NCI-H526 (cell line): ENCODE measurements at places on chromosomes 2 and 18.
A peak's percentile ranks its signal among the peaks of the same experiment; 100 is the strongest.

GRCh38 chr2:151727593-151728552 lies 6.4 kb downstream of the NEB start:
- DNase-seq, result no peak

GRCh38 chr2:127362971-127363370 lies 24.8 kb downstream of the MAP3K2 start:
- no peak for DNase-seq

GRCh38 chr2:550860-551567 lies 126.2 kb downstream of the TMEM18 start:
- DNase-seq, result no peak

GRCh38 chr2:220509096-220509757 lies 881.8 kb downstream of the SLC4A3 start:
- no peak for DNase-seq

GRCh38 chr18:49691177-49691608 lies 122.1 kb downstream of the ACAA2 start:
- DNase-seq, result no peak

- peak; percentile 89 for DNase-seq
Measured at GRCh38 chr2:17879137-17879912, 858 bp downstream of the KCNS3 start.

DNA sequence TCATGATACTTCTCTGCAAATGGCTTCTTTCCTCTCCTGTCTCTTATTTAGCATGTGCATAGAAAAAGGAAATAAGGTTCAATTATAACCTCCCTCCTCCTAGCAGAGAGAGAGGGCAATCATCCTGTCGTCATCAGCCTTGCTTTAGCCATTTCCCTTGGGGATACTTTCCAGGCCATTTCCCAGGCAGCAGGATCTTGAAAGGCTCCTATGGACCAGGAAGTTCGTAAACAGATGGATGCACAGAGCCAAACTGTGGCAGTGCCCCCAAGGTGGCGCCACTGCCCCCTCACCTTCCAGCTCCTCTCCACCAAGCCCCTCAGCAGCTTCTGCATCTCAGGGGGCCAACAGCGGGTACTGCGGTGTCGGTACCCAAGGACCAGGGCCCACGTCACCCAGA lies 157.4 kb downstream of the DTNA start:
- DNase-seq, result peak; percentile 45

- no peak for DNase-seq
Measured at GRCh38 chr2:217799563-217800432, 203.0 kb downstream of the TNS1 start.

- peak; percentile 10 for DNase-seq
Measured at GRCh38 chr2:119225105-119225865, 1.7 kb downstream of the STEAP3 start.

DNA sequence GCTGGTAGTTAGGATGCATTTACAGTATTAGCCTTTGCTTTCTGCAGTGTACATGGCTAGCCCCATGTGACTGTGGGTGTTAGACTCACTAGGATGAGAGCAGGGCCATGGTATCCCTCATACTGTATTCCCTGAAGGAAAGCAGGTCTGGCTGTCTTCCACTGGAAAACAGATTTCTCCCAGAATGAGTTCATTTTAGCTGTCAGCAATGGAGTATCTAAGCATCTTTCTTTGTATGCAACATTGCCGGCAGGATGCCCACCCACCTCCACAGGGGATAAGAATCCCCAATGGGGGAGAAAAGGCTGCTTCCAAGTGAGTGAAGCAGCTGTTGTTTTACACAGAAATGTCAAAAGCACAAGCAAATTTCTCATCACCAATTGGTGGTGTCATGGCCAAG lies 142.7 kb upstream of the KLHL14 start:
- DNase-seq, result no peak

GRCh38 chr2:52668724-52669123 lies 1098.9 kb upstream of the CHAC2 start:
- DNase-seq, result no peak

DNA sequence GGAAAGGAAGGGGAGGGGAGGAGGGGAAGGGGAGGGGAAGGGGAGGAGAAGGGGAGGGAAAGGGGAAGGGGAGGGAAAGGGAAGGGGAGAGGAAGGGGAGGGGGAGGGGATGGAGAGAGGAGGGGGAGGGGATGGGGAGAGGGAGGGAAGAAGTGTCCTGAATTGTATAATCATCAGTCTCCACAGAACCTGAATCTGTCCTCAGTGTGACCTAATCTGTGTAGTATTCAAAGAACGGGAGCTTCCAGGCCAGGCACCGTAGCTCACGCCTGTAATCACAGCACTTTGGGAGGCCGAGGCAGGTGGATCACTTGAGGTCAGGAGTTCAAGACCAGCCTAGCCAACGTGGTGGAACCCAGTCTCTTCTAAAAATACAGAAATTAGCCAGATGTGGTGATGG lies 41.1 kb upstream of the CCDC150 start:
- DNase-seq, result no peak

DNA sequence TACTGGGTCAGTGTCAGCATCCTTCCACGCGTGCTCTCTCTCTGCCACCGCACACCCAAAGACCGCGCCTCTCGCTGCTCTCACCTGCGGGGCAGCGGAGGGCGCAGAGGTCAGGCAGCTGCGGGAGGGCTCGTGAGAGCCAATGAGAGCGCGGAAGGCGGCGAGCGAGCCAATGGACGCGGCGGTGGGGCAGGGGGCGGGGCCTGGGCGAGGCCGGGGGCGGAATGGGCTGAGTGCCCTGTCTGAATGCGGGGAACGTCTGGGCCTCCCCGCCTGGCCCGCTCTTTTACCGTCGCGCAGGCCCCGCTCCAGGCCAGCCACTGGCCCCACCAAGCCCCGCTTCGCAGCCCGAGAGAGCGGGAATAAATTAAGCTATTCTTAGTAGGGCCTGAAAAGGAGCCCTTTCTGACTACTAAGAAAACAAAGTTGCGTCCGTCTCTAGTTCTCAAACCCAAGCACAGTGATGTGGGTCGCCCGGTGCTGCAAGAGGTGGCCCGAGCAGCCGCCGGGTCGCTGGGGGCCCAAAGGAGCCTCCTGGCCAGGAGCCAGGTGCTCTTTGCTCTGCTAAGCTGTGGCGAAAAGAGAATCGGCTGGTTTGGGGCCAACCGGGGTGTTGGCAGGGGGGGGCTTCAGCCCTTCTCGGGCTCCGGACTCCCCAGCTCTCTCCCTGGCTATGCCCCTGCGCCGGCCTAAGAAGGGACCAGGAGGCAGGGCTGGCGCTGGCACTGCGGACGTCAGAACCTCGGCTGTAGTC lies 81.1 kb upstream of the GLI2 start:
- no peak for DNase-seq

DNA sequence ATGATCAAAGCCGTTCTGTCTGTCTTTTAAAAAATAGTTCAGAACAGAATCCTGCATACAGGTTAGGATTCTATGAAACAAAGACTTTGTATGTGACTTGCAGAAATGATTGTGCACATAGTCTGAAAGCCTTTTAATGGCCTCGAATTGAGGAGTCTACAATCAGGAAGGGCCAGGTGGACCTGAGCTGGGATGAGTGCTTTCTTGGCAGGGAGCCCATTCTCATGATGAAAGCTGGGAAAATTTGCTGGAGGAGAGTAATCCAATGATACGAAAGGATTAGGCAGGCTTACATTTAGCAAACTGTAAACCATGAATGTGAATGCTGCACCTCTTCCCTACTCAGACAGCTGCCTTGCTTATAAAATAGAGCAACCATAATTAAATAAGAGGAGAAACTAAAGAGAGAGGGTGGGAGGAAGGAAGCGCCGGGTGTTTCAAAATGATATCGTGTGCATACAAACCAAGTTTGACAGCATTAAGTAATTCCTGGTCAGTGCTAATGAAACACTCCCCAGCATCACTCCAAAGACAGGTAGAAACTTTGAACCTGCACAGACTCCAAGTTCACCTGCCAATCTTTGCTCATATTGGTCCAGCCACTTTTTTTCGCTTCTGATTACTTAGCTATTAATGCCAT lies 23.7 kb upstream of the CXCR4 start:
- no peak for DNase-seq

DNA sequence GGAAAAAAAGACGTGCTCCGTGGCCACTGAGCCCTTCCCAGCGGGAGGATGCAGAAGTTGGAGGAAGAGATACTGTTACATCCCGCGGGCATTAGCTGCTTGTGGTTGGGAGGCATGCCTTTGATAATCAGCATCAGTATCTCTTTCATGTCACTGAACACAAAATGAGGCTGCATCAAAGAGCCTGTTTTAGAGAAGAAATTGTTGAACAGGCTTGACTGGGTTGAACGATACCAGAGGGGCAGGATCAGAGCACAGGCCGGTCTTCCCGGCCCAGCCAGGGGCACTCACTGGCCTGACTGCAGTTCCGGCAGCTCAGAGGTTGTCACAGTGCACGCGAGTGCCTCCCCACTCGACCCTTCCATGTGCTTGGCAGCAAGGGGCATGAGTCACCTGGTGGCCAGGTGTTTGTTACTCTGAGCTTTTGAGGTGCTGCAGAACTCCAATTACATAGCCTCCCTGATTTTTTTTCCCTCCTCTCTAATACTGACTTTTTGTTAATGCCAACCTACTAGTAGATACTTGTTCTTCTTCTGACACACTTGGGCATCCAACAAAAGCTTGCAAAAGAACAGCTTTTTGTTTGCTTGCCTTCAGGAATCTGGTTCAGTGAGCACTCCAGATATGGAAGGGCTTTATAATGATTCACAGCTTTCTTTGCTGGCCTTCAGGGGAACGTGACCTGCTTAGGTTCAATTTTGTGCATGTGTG lies 121.6 kb downstream of the VAPA start:
- DNase-seq, result peak; percentile 34

DNA sequence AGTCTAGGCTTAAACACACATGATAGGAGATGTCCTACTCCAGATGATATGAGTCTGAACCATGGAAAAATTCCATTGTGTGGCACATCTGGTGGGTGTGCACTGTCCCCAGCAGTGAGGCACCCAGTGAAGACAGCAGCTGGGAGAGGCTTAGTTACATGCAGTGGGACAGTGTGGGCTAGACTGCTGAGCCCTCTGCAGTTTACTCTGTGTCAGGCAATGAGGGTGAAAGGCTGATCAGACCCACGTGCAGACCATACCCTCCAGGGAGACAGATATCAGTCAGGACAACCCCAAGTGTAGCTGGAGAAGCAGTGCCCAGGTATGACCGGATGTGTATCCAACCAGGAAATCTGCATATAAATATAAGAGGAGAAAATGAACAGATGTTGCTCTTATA lies 13.4 kb downstream of the IL37 start:
- no peak for DNase-seq

DNA sequence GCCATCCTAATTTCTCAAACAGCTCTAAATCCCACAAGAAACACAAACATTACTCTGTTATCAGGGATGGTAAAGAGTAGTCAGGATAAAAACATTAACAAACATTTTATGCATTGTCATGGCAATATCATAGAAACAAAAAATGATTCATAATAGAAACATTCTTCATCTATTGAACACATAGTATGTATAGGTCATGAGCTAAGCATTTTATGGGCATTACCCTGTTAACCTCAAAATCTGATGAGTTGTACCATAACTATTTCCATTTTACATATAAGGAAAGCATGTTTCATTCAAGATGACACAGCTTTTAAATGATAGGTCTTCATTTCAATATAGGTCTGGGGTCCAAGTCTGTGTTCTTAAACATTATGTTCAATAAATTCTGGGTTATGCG lies 344.9 kb downstream of the RND3 start:
- DNase-seq, result no peak

GRCh38 chr2:47034973-47035609 lies 119.5 kb upstream of the MCFD2 start:
- no peak for DNase-seq

DNA sequence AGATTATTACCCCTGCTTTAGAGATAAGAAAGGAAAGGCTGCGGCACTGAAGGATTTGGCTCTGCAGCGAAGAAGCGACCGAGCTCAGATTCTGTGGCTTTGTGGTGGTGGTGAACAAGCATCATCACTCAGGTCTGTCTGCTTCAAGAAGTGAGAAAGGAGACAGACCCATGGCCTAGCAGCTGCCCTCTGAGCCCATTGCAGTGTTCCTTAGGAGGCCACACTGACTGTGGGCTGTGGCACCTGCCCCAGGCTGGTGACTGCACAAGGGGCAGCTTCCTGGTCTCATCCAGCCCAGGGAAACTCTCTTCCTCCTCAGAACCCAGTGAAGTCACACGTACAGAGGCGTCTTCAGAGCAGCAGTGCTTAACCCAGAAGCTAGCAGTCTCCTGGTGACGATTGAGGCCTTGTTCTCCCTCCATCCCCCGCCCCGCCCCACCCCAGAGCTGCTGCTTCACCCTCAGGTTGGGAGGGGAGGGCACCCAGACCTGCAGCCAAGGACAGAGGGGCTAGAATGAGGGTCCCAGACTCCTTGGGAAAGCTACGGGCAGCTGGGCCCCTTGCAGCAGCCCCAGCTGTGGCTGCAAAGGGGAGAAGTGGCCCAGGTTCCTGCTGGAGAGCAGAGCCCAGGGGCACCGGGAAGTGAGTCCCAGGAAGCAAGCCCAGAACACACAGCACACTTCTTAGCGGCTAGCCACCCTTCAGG lies 22.2 kb downstream of the BIN1 start:
- no peak for DNase-seq

DNA sequence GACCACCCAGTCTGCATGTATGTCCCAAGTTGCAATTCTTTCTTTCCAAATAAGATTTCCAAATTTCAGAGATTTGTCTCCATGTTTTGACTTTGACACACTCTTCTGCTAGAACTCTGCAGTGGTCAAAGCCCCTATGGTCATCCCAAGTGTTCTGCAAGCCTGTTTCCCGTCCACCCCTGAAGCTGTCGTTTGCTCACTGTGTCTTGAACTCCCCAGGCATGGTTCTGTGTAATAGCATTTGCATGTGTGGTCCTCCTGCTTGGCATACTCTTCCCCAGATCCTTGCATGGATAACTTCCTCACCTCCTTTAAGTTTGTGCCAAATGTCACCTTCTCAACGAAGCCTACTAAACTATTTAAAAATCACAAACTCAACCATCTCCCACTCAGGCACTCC lies 3.9 kb upstream of the MTLN start:
- no peak for DNase-seq

GRCh38 chr2:239803102-239803765 lies 221.9 kb downstream of the NDUFA10 start:
- no peak for DNase-seq

GRCh38 chr2:15159751-15160177 lies 401.4 kb downstream of the NBAS start:
- DNase-seq, result peak; percentile 100

DNA sequence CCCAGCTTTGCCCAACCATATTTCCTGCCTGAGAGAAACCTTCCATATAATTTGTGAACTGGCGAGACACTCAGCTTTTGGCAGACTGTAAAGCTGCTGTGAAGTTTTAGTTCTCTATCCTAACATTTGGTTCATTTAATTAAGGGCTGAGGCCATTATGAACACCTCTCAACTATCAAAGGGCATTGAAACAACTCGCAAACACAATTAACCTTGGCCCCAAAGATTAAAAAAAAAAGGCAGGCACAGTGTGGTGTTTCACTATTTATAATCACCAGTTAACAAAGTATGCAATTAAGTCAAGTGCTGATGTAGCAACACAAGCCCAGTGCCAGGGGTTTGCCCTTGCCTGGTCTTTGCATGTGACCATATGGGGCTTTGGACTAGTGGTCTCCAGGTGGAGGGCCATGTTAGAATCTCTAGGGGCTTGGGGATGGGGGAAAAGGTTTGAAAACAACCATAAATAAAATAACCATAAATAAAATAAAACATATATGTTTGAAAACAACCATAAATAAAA lies 297.6 kb upstream of the SKOR2 start:
- no peak for DNase-seq

- DNase-seq, result no peak
Measured at GRCh38 chr18:36901277-36901701, 72.4 kb downstream of the KIAA1328 start.
